NB4 (cell line): ENCODE measurements at places on chromosomes 7 and 10.

GRCh38 chr10:79346012-79346340 is 1.3 kb upstream of the PPIF start:
- no peak for DNase-seq

- no peak for DNase-seq
Measured at GRCh38 chr10:84452003-84452402, 123.6 kb downstream of the CCSER2 start.

- no peak for DNase-seq
Measured at GRCh38 chr7:77727936-77728701, 31.9 kb downstream of the RSBN1L start.

- no peak for DNase-seq
Measured at GRCh38 chr7:48506569-48506968, 335.3 kb downstream of the ABCA13 start.

- DNase-seq = peak; percentile 68
Measured at GRCh38 chr10:48478980-48479811, 125.7 kb downstream of the ARHGAP22 start.

DNA sequence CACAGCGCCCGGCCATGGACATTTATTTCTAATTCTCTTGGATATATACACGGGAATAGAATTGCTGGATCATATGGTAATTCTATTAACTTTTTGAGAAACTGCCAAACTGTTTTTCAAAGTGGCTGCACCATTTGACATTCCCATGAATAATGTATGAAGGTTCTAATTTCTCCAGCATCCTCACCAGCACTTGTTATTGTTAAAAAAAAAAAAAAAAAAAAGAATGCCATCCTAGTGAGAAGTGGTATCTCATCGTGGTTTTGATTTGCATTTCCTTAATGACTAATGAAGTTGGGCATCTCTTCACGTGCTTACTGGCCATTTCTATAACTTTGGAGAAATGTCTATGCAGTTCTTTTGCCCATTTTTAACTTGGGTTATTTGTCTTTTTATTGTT is 13.5 kb downstream of the CNNM2 start:
- DNase-seq = no peak

GRCh38 chr10:127526161-127526560 is 22.9 kb upstream of the NPS start:
- no peak for DNase-seq

GRCh38 chr10:71799608-71800453 is 26.5 kb upstream of the VSIR start:
- no peak for DNase-seq

GRCh38 chr7:37198906-37199485 is 249.7 kb downstream of the ELMO1 start:
- peak; percentile 84 for DNase-seq
